ENCODE measurements at places on chromosomes 16 and 17.
A peak's percentile ranks its signal among the peaks of the same experiment; 100 is the strongest.

GRCh38 chr16:5490499-5490898 is 392.9 kb upstream of the EEF2KMT start:
- DNase-seq, result peak; percentile 33

GRCh38 chr17:72137161-72137560 is 16.3 kb downstream of the SOX9 start:
- DNase-seq, result no peak

DNA sequence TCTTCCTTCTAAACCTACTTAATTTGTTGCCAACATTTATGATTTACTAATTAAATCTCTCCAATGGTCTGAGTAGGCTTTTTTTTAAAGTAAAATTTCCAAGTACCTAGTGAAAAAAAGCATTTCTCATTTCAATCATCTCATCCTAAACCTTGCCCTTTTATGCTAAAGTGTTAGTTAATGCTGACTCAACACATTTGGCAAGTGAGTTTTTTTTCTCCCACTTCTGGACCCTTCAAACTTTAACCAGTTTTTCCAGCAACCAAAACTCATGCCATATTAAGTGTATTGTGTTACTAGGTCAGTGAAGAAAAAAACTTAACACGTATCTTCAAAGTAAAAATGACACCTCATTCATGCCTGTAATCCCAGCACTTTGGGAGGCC is 5.3 kb downstream of the AP1G1 start:
- DNase-seq, result no peak

GRCh38 chr16:27973678-27974077 is 89.8 kb downstream of the GSG1L start:
- DNase-seq, result peak; percentile 10

DNA sequence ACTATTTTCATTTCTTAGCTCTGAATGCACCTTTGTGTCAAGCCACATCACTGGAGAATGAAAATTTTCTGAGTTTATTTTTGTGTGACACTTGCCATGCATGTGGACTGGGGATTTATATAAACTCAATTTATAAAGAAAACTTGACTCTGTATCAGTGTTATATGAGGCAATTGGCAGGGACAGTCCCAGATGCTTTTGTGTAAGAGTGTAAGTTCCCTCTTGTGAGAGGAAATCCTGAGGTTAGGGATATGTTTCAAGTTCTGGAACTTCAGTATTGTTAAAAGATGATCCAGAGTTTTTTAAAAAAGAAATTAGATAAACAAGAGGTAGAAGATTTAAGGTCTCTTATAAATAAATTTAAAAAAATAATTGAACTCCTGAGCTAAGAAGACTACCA is 10.9 kb upstream of the CCL8 start:
- no peak for DNase-seq

DNA sequence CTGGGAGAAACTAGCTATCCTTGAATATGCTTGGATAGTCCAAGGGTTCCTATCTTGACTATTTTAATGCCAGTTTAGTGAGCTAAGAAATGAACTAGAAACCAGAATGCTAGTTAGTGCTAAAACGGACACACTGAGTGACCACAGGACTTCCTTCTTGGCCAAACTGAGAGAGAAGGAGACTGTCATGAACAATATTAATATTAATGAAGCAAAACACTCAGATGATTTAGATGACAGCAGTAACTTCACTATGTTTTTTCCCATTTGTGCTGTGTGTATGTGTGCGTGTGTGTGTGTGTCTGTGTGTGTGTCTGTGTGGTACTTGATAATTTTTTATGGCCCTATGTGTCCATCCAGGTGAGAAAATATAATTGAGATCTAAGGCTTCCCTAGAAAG is 2.2 kb upstream of the ATXN1L start:
- no peak for DNase-seq

DNA sequence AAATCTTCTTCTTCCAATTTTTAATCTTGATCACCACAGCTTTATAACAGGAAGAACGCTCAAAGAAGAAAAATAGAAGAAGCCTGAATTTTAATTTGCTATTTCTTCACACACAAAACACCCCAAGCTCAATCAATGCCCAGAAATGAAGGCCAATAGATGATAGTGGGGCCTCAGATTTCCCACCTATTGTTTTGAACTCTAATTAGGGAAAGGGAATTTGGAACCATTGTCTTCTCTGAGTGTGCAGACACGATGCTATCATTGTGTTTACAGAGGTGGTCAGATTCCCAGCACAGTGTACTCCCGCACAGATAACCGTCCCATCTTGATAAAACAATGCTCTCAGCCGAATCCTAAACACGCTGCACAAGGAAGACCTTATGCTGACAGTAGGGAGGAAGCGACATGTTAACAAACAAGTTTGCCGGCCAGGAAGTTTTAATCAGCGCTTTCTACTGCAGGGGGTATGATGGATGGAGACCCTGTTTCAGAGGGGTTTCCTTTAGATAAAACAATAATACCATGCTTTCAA is 684.7 kb downstream of the MAF start:
- no peak for DNase-seq

- DNase-seq, result no peak
Measured at GRCh38 chr17:30188211-30188939, 47.1 kb downstream of the SLC6A4 start.

DNA sequence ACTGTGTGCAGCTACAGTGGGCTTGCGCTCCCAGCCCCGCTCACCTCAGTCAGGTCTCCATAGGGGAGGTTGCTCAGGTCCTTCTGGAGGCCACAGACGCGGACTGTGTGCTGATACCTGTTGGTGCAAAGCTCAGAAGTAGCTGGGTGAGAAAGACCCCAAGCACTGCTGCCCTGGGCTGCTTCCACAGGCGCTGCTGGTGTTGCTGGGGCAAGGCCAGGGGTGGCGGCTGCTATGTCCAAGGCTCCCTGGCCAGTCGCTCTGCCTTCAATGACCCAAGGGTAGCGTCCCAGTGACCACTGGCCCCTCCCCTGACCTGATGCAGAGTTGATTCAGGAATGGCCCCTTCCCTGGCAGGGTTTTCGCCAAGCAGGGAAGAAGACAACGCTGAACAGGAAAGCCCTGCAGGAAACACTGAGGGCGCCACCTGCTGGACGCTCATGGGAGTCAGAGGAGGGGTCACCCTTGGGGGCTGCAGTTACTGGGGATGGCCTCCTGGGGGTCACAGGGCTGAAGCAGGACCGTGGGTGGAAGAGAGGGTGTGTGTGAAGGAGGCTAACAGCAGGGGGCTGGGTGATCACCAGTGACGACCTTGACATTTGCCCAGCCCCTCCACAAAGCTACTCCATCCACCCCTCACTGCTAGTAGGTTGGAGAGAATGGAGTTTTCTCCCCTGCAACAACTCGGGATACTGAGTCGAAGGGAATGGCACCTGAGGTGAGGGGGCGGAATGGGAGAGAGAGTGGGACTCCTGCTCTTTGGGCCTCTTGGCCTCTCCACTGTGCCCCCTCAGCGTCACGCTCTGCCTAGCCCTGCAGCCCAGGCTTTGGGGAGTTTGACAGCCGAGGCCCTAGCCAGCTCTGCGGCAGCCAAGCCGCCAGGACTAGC is 38.3 kb downstream of the ABCC12 start:
- DNase-seq, result peak; percentile 8

GRCh38 chr17:67050471-67051154 is 6.3 kb downstream of the CACNG1 start:
- no peak for DNase-seq

Data from NCI-H1417 (cell line).